ENCODE measurements at places on chromosomes 4 and X.

DNA sequence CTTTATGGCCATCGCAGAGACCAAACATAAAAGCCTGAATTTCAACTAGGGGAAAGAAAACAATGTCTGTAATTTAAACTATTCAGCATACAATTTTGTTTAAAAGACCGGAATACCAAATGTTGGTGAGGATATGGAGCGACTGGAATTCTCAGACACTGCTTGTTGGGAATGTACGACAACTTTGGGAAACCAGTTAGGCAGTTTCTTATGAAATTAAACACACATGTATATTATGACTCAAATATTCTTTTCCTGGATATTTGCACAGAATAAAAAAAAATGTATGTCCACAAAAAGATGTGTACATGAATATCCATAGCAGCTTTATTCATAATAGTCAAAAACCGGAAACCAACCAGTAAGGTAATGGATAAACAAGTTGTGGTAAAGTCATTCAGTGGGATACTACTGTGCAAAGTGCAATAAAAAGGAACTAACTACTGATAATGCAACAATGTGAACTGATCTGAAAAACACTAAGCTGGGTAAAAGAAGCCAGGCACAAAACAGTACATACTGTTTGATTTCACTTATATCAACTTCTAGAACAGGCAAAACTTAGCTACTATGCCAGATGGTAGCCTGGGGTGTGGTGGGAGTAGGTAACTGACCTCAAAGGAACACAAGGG lies 152.7 kb upstream of the FTHL17 start:
- no peak for DNase-seq

DNA sequence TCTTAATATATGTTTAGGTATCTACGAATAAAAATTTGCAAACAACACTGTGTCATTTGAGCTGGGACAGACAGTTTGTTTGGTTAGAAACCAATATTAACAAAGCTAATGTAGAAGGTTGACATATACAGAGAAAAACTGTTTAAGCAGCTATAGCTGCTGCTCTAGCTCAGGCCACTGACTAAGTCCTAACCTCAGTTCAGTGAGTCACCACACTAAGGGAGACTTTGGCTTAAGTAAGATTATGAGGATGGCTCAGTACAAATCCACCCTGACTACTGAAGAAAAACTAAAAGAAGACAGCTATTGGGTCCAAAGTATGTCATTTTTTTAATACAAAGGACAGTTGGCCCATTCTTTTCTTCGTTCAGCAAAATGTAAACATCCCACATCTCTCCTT lies 717.3 kb upstream of the ACTRT1 start:
- DNase-seq: no peak

DNA sequence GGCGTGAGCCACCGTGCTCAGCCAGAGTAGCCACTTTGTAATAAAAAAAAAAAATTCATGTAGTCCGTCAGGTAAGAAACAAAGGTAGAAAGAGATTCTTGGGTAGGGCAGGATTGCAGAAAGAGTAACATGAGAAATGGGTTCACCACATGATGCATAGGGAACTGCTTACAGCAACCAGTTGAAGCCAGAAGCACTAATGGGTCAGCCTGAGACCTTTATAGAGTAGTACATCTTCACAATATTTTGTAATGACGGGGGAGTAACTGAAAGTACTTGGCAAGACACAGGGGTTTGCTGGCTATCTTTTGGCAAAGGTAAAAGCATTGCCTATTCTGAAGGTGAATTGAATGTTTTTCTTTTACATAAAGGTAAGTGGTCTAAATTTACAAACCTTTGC lies 29.1 kb downstream of the FAM193A start:
- DNase-seq: no peak

DNA sequence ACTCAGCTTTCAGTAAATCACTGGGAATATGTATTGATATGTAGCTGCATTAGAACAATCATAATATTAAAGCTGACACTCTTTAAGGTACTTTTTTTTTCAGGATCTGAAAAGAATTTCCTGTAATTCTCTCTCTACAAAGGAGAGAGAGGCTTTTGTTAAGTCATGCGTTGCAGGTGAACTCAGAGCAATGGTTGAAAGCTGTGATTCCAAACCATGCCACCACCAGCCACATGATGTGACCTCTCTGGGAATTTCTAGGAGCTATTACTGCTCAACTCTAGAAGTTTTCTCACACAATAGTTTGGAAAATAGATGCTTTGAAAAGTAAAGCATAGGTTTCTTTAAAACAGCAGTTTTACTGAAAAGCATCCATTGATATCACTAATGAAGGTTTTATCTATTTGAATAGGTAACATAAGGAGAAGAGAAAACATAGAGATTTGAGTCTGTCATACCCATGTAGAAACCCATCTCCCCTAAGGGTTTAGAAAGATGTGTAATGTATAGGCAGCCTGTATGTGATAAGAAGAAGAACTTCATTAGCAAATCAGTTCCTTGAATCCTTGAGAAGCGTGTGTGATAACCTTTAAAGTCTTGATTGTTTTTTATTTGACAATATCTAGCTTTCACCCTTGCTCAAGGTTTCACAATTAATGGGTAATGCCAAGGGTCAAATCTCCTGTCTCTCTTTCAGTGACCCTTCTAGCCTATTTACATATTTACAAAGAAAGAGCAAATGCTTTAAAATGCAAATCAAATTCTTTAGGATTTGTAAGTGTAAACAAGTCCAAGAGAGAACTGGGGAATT lies 161.0 kb upstream of the ANKRD50 start:
- no peak for DNase-seq

GRCh38 chr4:55609393-55609866 lies 17.4 kb upstream of the PDCL2 start:
- no peak for DNase-seq

- no peak for DNase-seq
These were observed 28.3 kb upstream of the YTHDC1 start for GRCh38 chr4:68378226-68378625.

DNA sequence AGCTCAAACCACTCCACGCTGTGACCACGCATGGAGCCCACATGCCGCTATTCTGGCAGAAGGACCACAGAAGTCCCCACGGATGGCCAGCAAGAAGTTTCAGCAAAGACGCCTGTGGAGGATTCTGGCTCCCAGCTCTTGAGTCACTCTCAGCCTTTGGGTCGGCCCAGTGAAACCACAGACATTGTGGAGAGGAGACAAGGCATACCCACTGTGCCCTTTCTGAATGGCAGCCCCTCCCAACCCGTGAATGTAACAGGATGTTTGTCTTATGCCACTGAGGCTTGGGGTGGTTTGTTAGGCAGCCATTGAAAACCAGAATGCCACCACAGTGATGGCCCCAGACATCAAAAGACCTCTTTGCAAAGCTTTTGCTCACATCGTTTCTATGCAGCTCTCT lies 42.7 kb downstream of the ABLIM2 start:
- no peak for DNase-seq

DNA sequence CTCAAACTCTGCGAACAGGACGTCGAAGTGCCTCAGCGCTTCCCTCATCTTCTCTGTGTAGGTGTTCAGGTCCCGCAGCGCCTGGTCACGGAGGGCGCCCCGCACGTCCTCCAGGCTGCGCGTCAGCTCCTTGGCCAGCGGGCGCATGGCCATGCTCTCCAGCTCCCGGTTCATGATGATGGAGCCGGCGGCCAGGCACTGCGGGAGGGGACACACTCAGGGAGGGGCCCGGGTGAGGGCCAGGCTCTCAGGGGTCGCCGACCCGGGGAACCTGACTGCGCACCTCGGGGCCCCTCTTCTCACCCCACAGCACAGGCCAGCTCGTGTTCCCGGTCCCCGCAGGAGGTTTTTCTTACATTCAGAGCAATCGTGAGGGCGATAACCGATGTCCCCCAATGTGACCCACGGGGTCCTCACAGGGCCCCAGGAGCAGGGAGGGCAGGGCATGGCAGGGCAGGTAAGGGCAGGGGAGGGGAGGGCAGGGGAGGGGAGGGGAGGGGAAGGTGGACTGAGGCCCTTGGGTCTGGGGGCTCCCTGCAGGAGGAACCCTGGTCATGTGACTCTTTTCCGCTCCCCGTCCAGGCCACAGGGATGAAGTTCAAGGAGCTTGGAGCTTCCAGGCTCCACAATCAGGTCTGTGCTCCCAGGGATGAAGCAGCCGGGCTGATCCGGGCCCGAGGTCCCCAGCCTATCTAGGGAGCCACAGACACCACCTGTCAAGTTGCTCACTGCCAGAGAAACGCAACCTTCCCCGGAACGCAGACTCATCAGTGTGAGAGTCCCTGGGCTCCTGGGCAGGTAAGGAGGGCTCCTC lies 77.8 kb upstream of the MXD4 start:
- DNase-seq: no peak

- no peak for DNase-seq
These were observed 24.0 kb downstream of the CYTL1 start for GRCh38 chr4:4995103-4995907.

- no peak for DNase-seq
These were observed 251.8 kb downstream of the TENM3 start for GRCh38 chr4:182495031-182495430.

DNA sequence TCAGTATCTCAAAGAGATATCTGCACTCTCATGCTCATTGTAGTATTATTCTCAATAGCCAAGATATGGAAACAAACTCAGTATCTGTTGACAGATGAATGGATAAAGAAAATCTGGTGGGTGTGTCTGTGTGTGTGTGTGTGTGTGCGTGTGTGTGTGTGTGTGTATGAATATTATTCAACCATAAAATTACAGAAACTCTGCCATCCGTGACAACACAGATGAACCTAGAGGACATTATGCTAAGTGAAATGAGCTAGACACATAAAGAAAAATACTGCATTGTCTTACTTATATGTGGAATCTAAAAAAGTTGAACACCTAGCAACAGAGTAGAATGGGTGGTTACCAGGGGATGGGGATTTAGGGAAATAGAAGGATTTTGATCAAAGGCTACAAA lies 13.2 kb downstream of the XKRX start:
- DNase-seq: no peak

DNA sequence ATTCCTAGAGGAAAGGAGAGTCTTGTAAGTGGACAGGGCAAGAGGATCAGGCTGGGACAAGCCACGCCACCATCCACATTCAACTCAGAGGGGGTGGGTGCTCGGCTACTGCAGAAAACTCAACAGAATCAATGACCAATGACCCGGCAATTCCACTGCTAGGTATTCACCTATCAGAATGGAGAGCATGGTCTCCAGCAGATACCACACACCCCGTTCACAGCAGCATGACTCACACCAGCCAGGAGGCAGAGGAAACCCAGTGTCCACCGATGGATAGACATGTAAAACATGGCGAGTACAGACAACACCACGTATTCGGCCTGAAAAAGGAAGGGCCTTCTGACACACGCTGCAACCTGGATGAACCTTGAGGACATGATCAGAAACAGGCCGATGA lies 175.9 kb downstream of the AFAP1 start:
- no peak for DNase-seq

- DNase-seq: no peak
These were observed 22.2 kb downstream of the HMX1 start for GRCh38 chr4:8849266-8850073.

GRCh38 chrX:40188573-40189417 lies 91.0 kb upstream of the BCOR start:
- no peak for DNase-seq

GRCh38 chr4:7892212-7893019 lies 47.2 kb downstream of the AFAP1 start:
- DNase-seq: no peak

DNA sequence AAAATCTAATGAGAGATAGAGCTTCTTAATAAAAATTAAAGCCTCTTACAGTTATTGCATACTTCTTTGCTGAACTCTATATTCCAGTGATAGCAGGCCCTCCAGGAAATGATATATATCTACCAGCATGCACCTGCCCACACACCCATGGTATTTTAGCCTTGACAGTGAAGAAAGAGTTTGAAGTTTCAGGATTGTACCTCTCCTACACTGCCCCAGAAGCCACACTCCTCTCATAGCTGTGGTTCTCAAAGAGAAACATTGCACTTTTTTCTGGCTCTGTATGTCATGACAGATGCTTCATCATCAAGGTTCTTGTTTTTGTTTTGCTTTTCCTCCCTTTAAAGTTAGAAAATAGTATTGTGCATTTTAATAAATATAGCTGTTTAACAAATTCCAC lies 34.0 kb downstream of the INPP4B start:
- DNase-seq: no peak

- DNase-seq: no peak
These were observed 478.3 kb upstream of the FTHL17 start for GRCh38 chrX:31550158-31550557.

DNA sequence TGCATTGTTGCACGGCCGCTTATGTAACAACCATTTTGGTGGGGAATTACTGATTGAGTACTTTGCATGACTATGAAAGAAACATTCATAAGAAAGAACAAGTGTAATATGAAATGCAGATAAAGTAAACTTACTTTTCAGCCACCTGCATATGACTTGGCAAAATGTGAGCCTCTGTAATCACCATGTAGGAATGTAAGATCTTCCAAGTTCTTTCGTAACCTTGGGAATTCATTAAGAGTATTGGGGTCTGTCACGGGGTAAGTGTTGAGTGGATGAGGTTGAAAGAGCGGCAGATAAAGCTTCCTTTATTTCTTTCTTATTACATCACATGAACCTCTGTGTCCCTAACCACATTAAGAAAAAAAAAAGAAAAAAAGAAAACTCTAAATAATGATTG lies 348.5 kb upstream of the NR3C2 start:
- no peak for DNase-seq

- DNase-seq: no peak
These were observed 68.9 kb downstream of the LEF1 start for GRCh38 chr4:108099838-108100237.

- no peak for DNase-seq
These were observed 6.3 kb downstream of the TMEM31 start for GRCh38 chrX:103716962-103717361.

DNA sequence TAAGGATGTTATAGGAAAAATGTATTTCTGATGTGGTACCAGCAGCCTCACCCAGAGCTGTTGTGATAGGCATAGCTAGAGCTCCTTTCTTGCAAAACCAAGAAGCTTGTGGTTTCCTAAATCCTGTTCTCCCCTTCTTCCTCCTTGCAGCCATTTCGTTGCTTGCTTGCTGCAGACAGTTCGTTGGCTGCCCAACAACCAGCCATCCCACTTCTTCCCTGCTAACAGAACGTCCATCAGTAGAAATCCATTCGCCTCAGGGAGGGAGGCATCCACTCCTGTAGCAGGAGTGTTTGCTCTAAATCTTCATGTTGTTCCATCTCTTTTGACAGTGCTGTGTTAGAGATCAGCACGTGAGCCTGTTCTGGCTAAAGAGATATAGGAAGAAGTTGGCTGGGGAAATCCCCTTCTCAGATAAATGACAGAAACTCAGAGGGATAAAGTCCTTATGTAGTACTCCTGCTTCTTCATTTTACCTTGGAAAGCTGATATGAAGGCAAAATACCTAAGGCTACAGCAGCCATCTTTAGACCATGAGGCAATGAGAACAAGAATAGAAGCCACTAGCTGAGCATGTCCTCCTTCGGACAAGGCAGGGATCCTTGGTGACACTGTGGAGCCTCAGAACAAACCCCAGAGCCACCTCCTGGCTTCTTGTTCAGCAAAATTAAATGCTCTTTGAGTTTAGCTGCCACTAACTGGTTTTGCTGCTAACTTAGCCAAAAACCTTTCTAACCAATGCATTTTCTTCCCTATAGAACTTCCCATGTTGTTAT lies 68.4 kb upstream of the RELL1 start:
- DNase-seq: no peak

- DNase-seq: no peak
These were observed 17.7 kb downstream of the IQSEC2 start for GRCh38 chrX:53263597-53264094.

Measured in T-helper 1 cell (primary cell).